ENCODE measurements at places on chromosomes 1 and 21.
A peak's percentile ranks its signal among the peaks of the same experiment; 100 is the strongest.

- no peak for DNase-seq
Observed at GRCh38 chr1:119594376-119594775, 53.7 kb downstream of the ZNF697 start.

- no peak for DNase-seq
Observed at GRCh38 chr1:228064741-228065542, 17.6 kb upstream of the ARF1 start.

GRCh38 chr21:42650441-42651421, 2.7 kb upstream of the PDE9A start:
- no peak for DNase-seq

DNA sequence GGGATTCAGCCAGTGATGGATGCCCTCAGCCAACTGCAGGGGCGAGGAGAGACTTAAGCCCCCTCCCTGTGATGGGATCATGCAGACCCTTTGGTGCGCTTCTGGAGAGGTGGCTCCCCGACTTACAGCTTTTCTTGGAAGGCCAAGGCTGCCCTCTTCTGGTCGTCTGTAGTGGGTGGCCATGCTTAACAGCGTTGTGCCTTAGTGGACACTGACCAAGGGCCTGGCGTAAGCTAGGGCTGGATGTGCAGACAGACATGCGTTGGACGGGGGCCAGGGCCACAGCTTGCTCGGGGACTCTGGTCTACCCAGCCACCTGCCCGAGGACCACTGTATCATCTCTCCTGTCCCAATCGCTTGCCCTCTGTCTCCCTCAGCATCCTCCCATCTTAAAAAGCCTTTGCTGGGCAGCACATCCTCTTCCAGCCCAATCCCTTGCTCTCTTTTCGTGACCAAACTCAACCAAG, 5.5 kb downstream of the AZIN2 start:
- peak; percentile 46 for DNase-seq

DNA sequence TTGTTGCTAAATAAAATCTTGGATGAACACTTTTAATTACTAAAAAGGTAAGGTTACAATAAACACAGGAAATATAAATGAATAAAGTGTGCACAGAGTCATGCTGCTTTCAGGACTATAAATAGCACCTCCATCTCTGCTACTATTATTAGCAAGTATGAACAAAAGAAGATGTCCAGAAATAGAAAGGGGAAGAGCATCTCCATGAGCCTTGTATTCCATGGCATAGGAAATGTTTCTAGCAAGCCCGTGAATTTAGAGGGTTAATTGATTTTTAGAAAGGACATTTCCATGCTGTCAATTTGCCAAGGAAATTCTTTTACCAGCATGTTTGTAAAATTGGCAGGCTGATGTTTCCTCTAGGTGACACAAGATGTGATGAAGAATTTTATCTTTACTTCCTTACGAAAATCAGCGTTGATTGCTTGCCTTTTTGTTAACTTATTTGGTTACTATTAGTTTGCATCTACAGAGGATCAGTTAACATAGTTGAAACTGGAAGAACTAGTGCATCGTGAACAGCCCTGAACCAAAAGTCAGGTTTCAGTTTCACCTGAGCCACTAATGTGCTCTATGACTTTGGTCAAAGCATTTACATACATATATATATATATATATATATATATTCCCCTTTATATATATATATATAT, 45.3 kb downstream of the NR5A2 start:
- DNase-seq = no peak

- DNase-seq = no peak
Observed at GRCh38 chr1:66341446-66342089, 192.4 kb upstream of the SGIP1 start.

- no peak for DNase-seq
Observed at GRCh38 chr1:230958370-230958769, 20.3 kb downstream of the TTC13 start.

DNA sequence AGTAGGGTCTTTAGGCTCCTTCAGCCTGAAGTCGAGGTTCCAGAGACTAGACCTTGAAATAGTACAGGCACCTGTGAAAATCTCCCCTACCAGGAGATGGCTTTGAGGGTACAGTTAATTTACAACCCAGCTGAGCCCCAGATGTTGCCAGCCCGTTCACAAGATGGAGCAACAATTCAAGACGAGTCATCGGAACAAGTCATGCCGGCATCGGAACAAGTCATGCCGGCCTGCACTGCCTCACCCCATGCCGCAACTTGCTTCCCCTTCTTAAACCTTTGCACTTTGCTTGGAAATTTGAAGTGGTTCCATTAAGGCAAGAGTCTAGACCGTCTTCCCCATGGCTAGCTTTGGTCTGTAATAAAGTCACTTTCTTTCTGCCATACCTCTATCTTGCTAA, 16.0 kb downstream of the HHAT start:
- no peak for DNase-seq

- no peak for DNase-seq
Observed at GRCh38 chr1:81446000-81446669, 354.6 kb upstream of the ADGRL2 start.

DNA sequence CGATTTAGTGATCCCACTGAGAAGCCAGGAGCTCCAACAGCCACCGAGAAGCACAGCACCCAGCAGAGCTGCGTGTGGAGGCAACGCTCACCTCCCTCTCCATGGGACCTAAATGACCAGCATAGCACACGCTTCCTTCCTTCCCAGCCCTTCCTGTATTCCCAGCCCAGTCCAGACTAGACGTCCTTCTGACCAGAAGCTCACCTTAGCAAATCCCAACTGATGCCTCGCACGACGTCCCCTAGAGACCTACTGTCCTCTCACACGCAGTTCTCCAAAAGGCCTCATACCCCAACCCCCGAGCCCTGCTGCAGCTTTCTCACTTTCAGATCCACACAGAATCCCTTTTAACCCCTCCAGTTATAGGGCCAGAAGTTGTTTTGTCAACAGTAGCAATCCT, 132.4 kb downstream of the SLC45A1 start:
- DNase-seq = no peak

DNA sequence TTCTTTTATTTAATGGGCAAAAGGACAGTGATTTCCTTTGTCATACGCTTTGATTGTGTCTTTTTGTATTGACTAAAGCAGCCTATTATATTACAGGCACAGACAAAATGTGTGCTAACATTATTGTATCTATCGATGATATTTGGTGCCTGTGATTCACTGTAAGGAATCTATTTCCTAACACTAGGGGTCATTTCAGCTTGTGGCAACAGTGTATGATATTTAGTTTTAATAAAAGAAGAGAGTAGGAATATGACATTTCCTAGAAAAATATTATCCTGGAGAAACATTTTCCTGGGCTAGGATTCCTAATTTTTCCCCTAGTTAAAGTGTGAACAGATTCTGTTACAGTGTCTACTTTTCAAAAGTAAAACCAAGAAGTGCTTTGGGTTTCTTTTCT, 42.8 kb downstream of the TYW3 start:
- DNase-seq = no peak

Measured in LNCaP clone FGC (cell line).